Epithelial cell of esophagus (primary cell): ENCODE measurements at places on chromosomes 3 and 15.

DNA sequence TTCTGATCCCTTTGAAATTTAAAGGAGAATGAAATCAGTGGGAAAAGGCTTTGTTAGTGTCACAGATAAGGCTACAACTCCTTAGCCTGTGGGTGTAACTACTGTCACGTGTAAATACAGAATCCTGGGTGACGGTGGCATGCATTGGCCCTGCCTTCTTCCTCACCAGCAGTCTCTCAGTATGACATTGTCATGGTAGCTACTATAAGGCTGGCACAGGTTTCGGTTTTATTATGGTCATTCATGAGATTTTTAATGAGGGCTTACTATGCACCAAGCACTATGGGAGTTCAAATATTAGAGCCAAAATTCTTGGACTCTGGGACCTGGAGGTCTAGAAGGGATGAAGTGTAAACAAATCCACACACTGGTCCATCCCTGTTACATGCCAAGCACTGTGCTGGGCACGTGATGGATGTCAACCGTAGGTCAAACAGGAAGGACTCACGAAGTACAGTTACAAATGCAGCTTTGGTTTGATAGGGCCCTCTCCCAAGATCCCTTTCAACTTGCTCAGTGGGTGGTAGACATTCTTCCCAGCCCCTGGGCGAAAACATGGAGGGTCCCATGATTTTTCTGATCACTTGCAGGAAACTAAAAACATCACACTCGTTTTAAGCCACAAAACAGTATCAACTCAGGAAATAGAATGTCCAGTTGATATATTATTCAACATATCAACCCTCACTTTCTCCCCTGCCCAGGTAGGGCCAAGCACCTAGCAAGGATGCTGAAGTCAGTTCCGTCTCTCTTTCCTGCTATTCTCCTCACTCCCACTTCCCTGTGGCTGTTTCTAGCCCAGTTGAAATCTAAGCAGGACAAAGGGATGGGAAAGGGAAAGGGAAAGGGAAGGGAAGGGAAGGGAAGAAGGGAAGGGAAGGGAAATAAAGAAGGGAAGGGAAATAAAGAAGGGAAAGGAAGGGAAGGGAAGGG lies 25.3 kb downstream of the BFSP2 start:
- no peak for DNase-seq

GRCh38 chr3:146396792-146397191 lies 72.6 kb downstream of the PLSCR2 start:
- no peak for DNase-seq

- no peak for DNase-seq
These were observed 20.9 kb downstream of the LINGO1 start for GRCh38 chr15:77611767-77612166.

GRCh38 chr3:38454884-38455638 lies 1.4 kb downstream of the ACVR2B start:
- peak; percentile 71 for DNase-seq

DNA sequence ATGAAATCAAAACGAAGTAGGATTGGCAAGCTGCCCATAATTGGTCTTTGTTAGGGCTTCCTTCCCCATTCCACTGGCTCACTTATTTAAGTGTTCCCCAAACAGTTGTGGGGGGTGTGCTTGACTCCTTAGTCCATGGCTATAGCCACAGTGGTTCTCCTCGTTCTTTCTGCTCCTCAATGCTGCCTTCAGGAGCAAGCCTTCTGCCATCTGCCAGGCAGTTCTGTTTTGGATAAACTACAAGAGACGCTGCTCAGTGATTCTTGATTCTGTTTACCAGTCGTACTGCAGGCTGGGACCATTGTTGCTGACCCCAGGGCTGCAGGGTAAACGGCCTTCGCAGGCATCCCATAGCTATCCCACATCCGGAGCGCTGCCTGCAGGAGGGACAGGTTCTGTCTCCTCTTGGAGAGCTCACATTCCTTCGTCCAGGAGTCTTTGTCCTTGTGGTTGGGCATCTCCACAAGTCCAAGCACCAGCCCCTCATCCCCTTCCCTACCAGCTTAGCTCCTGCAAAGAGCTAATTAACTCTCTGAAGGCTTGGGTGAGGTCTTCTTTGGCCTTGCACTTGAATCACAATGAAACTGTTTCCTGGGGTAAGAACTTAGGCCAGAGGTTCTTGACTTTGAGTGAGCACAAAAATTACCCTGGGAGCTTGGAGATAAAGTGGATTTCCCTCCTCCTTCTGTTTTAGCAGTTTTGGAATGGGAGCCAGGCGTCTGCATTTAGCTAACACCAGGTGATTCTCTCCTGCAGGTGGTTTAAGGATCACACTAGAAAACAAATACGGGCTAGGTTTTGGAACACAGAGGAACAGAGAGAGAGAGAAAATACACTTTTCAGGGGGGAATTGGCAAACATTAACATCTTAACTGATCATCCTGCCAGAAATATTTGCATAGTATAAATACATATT lies 114.9 kb downstream of the SV2B start:
- DNase-seq: no peak
